Gastroesophageal sphincter (tissue), 4 donors: ENCODE measurements at places on chromosomes 3 and 15. TPM values are rescaled to one million over a fixed set of nuclear protein-coding genes. Genes with fewer than 3 reads are reported as not detected.
A peak's percentile ranks its signal among the peaks of the same experiment; 100 is the strongest.

Gene HTR3E
- not detected for total RNA-seq

Gene PLA2G4F
- 0.16 TPM for total RNA-seq

Gene ADGRG7
- total RNA-seq = not detected

Gene ISL2
- 2.6 TPM for total RNA-seq

Gene SKOR1
- 1.1 TPM for total RNA-seq

Gene TP53BP1
- 37.7 TPM for total RNA-seq

Gene GPR160
- total RNA-seq = 4.3 TPM

DNA sequence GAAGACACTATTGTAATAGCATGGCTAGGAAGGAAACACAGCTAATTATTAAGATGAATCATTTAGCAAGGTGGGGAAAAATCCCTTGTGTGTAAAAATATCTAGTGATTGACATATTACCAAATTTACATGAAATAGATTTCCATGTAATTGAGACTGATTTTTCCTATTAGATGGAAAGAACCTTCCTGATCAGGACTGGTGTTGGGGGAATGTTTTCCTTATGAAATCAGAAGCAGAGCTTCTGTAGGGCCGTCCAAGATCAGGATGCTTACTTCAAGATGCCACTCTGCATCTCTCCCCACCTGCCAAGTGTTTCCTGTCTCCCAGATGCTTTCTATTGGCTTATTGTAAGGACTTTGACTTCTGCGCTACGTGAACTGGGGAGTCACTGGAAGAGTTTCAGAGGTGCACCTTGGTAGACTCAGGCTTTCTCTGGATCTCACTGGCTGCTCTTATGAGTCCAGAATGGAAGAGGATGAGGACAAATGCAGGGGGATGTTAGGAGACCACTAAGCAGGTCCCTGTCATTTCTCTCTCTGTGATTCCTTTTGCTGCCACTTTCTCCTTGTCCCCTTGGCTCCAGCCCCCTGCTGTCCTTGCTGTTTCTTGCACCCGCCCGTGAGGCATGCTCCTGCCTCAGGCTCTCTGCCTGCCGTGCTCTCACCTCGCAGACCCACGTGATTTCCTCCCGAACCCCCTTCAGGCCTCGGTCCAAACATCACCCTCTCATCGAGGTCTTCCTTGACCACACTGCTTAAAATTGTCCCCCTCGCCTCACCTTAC, 30.1 kb downstream of the BTD start:
- H3K27ac ChIP-seq = peak overlapping the region; percentile 58
- H3K36me3 ChIP-seq = no peaks in the 10 kb centered on the region
- no peak for ATAC-seq

- H3K4me1 ChIP-seq = no peaks in the 10 kb centered on the region
- ATAC-seq = no peak
- H3K4me3 ChIP-seq = no peak overlapping the region
- H3K27ac ChIP-seq = no peak overlapping the region
- no peaks in the 10 kb centered on the region for H3K36me3 ChIP-seq
- H3K27me3 ChIP-seq = no peaks in the 10 kb centered on the region
Observed at GRCh38 chr3:176855901-176856486, 341.3 kb downstream of the TBL1XR1 start.

DNA sequence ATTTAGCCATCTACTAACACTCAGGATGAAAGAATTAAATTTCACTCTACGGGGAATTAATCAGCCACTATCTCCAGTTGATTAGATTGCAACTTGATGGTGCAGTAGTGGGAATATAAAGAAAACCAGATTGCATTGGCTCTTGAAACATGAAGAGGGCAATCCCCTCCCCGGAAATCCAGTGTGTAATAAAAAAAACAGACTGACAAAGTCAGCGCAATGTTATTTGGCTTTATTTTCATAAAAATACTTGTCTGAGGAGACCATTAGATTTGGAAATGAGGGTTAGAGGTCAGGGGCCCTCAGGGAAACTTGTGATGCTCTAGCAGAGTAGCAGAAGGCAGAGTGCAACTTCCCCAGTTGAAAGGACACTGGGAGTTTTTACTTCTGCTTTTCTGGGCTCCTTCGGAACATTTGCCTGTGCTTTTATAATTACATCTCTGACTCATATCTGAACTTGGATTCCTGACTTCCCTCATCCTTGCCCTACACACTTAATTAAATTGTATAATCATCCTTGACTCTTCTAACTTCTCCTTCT, 326.8 kb downstream of the TUSC7 start:
- H3K4me1 ChIP-seq = no peaks in the 10 kb centered on the region
- no peaks in the 10 kb centered on the region for H3K36me3 ChIP-seq
- H3K4me3 ChIP-seq = no peak overlapping the region
- no peaks in the 10 kb centered on the region for H3K27me3 ChIP-seq
- H3K27ac ChIP-seq = peak overlapping the region; percentile 51
- peak; percentile 95 for ATAC-seq

DNA sequence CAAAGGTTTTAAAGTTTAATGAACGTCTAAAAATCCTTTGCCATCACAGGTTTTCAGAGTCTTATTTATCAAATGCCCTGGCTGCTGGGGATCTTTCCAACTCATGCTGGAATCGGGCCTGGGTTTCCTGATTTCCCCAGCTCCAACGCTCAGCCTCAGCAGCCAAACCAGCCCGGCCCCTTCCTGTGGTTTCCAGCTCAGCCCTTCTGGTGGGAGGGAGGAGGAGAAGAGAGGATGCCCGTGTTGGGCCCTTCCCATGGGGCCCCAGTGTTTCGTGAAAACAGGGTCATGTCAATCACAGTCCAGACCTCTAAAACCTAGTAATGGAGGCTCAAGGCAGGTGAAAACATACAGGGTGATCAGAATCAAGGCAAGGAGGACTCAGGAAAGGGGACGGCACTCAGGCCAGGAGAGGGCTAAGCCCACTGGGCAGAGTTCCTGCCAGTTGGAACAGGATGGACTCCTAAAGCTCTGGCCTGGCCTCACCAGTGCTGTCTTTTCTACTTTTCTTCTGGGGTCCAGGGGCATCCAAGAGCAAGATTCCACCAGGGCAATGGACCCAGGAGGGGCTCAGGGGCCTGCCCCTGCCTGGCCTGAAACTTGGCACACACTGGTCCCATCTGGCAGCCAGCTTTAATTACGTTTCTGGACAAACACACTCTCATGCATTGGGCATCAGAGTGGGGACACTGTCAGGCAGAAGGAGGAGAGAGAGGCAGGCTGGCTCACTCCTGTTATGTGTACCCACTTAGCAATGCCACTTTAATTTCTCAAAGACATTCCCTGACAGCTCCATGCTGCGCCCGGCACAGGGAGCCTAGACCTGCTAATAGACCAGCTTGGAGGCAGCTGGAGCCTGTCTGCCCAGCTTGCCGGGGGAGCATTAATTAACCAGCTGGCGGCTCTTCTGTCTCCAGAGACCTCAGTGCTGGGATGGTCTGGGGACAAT, 194.6 kb downstream of the FAM43A start:
- H3K4me3 ChIP-seq = no peak overlapping the region
- ATAC-seq = peak; percentile 42
- H3K27me3 ChIP-seq = no peaks in the 10 kb centered on the region
- H3K27ac ChIP-seq = peak overlapping the region; percentile 55
- H3K36me3 ChIP-seq = no peaks in the 10 kb centered on the region
- peaks cover 51% of the 10 kb centered on the region for H3K4me1 ChIP-seq

- H3K4me3 ChIP-seq = no peak overlapping the region
- ATAC-seq = no peak
- H3K4me1 ChIP-seq = no peaks in the 10 kb centered on the region
- H3K27me3 ChIP-seq = no peaks in the 10 kb centered on the region
- peaks cover 99% of the 10 kb centered on the region for H3K36me3 ChIP-seq
- peak overlapping the region; percentile 13 for H3K27ac ChIP-seq
Observed at GRCh38 chr3:69004138-69004537, 9.3 kb downstream of the EOGT start.

DNA sequence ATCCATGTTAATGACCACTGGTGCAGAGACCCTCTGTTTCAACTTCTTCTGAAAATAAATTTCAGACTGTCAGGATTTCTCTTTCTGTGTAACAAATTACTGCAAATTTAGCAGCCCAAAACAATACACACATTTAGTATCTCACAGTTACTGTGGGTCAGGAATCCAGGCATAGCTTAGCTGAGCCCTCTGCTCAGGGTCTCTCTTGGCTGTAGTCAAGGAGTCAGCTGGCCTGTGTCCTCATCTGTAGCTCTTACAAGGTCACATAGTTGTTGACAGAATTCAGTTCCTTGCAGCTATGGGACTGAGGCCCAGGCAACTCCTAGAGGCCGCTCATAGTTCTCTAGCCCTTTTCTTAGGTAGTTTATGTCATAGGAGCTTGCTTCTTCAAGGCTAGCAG, 51.9 kb downstream of the NKIRAS1 start:
- H3K4me1 ChIP-seq = peaks cover 71% of the 10 kb centered on the region
- H3K27ac ChIP-seq = no peak overlapping the region
- ATAC-seq = no peak
- no peaks in the 10 kb centered on the region for H3K36me3 ChIP-seq
- H3K27me3 ChIP-seq = no peaks in the 10 kb centered on the region

DNA sequence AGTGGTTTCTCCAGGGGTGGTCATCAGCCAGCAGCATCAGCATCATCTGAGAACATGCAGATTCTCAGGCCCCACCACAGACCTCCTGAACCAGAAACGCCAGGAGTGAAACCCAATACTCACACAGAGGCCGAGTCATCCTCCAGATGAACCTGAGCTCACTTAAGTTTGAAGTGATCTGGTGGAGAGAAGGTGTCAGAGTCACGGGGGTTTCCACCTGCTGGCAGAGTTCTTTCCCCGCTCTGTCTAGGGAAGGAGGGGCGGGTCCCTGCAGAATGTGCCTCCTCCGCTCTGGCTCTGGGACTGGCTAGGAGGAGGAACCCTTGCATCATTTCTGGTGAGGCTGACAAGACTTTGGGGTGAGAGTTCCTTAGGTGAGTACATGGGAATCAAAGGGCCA, 13.3 kb upstream of the KIF23 start:
- no peaks in the 10 kb centered on the region for H3K36me3 ChIP-seq
- H3K4me1 ChIP-seq = no peaks in the 10 kb centered on the region
- no peak overlapping the region for H3K4me3 ChIP-seq
- H3K27ac ChIP-seq = no peak overlapping the region

DNA sequence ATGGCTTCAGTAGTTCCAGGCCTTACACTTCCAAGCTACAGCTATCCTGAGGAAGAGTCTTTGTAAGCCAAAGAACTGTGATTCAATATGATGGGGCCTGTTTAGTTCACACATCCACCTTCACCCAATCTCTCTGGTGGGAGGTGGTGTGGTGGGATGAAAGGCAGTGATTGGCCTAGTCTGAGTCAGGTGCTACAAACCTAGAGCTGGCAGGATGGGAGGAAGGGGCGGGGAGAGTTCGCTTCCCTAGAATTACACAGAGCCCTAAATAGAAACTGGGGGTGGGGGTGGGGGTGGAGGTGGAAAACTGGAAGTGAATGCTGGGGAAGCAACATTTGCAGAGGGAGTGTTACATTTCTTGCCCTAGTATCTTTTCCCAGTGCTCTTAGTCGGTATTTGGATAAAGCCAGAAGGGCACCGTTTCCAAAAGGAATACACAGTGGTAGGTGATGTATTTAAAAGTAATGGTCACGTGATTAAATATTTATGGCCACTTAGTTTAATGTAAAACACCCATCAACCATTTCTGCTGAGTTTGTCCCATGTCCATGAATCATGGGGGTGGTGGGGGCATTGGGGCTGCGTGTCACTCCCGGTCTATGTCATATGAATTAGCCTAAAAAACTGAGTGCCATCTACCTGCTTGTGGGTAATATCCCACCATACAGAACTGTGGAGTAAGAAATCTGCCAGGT, 247.6 kb upstream of the PROK2 start:
- H3K27me3 ChIP-seq = no peaks in the 10 kb centered on the region
- H3K36me3 ChIP-seq = no peaks in the 10 kb centered on the region
- no peak overlapping the region for H3K4me3 ChIP-seq
- no peak for ATAC-seq
- no peak overlapping the region for H3K27ac ChIP-seq

DNA sequence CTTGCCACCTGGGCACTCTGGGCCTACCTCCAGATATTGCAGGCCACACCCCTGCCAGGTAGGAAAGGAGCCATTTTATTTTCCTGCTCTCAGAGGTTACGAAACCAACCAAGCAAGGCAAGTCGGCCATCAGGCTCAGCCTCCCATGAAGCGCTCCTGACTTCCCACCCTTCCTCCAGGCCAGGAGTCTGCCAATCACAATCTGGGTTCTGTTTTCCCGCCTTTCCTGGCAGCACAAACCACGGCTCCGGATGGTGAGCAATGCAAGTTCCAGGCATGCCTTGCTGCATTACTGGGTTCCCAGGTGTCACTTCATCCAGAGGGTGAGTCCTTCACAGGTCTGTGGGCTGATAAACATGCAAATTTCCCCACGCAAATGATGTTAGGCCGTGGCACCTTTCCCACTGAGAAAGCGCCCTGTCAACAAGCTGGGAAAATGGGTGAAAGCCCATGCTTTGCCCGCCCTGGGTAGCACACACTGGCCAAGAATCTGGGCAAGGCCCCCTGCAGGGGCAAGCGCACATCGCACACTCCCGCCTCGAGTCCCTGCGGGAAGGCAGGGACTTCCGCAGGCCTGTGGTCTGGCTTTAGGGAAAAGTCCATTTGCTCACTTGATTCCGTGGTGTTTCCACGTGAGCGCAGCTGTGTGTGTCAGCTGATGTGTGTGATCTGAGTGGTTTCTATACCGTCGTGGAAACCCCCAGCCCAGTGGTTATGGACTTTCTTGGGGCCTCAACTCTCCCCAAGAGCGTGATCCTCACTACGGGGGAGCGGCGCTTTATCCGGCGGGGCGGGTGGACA, 61.6 kb upstream of the RYK start:
- ATAC-seq = no peak
- no peak overlapping the region for H3K4me3 ChIP-seq
- peak overlapping the region; percentile 74 for H3K27ac ChIP-seq
- H3K27me3 ChIP-seq = no peaks in the 10 kb centered on the region
- no peaks in the 10 kb centered on the region for H3K36me3 ChIP-seq
- H3K4me1 ChIP-seq = peaks cover 72% of the 10 kb centered on the region

DNA sequence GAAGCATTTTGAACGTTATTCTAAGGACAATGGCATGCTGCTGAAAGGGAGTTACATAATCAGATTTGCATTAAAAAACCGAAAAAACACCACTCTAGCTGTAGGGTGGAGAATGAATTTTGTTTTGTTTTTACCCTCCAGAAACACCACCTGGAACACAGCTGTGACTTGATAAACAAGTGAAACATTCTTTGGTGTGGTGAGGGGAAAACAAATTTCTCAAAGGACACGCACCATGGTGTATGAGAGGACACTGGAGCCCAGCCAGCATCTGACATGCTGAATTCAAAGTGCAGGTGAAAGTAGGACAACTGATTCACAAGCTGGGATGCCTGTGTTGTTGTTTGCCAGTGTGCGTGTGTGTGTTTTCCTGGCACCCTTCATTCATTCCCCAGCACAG, 554.5 kb upstream of the TBL1XR1 start:
- no peaks in the 10 kb centered on the region for H3K36me3 ChIP-seq
- H3K27ac ChIP-seq = no peak overlapping the region
- ATAC-seq = no peak
- H3K4me3 ChIP-seq = no peak overlapping the region
- H3K4me1 ChIP-seq = no peaks in the 10 kb centered on the region
- H3K27me3 ChIP-seq = no peaks in the 10 kb centered on the region

GRCh38 chr15:79878078-79878705, 18.6 kb downstream of the MTHFS start:
- no peak overlapping the region for H3K27ac ChIP-seq
- peaks cover 77% of the 10 kb centered on the region for H3K36me3 ChIP-seq
- no peak overlapping the region for H3K4me3 ChIP-seq
- no peaks in the 10 kb centered on the region for H3K4me1 ChIP-seq
- ATAC-seq = no peak
